Cardiac muscle cell (in vitro differentiated cells and primary cell): ENCODE measurements at places on chromosomes 12 and 14.

DNA sequence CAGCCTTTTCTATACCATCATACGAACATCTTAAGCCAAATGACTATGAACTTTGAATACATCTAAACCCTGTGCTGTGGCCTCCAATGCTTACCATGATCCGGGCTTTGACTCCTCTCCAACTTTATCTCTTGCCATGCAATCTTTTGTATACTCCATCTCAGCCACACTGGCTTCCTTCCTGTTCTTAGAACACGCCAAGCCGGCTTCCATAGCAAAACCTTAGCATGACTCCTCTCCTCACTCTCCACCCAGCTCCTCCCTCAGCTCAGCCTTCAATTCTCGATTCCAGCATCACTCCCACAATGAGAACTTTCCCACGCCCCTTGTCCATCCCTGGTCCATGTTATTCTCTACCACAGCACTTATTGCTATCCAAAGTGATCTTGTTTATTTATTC, 228.3 kb downstream of the NTF3 start:
- DNase-seq = no peak

DNA sequence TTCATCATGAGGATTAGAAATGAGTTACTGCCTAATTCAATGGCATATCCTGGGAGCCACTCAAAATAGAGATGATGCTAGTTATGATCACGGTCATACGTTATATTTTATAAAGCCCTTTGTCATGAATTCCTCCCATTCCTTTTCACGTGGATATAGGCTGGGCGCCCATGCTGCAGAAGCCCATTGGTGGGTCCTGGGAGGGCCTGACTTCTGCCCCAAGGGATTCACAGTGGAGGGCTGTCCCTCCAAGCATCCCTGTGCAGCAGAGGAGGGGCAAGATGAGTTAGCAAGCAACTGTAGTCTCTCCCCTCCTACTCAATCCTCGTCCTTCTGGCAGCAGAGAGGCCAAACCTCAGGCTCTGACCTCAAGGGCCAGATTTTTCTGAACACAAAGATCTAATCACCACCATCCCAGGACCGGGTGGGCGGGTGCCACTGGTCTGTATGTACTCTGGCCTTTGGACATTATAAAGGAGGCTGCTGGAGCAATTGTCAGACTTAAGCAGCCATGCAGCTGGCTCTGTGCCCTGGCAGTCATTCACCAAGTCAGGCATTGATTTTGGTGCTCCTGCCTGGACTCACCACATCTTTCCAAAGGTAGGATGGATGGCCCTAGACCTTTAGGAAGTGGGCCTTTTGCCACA, 8.6 kb downstream of the GLTP start:
- DNase-seq = no peak

GRCh38 chr14:101721951-101722661, 39.4 kb upstream of the PPP2R5C start:
- no peak for DNase-seq

DNA sequence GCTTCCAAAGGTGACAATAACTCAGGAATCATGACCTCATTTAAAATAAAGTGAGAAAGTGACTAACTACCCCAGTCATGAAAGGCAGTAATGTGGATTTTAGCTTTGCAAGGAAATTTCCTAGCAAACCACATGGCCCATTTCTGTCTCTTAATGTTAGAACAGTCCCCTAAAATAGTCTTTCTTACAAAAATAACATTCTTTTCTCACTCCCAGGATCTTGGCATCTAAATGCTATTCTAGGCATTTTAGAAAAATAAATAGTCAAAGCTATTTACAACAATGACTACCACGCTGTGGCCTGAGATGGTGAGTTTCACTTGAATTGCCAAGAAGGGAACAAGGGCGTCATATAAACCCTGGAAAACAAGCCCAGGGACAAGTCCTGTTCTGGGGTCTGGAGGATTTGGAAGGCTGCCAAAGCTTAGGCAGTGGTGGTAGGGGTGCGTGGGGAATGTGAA, 101.2 kb upstream of the CCDC175 start:
- DNase-seq = no peak

- no peak for DNase-seq
Measured at GRCh38 chr12:132405742-132406251, 76.4 kb upstream of the GALNT9 start.

GRCh38 chr14:100188392-100189030, 29.1 kb upstream of the DEGS2 start:
- DNase-seq = no peak

- DNase-seq = peak; percentile 72
Measured at GRCh38 chr12:31589598-31589903, 1.4 kb downstream of the DENND5B start.

GRCh38 chr12:124639122-124639806, 71.9 kb upstream of the NCOR2 start:
- DNase-seq = no peak
